DMS 273 treated with DMSO at 0.1 percent for 48 hours (cell line): ENCODE measurements at places on chromosomes 3 and 15.

DNA sequence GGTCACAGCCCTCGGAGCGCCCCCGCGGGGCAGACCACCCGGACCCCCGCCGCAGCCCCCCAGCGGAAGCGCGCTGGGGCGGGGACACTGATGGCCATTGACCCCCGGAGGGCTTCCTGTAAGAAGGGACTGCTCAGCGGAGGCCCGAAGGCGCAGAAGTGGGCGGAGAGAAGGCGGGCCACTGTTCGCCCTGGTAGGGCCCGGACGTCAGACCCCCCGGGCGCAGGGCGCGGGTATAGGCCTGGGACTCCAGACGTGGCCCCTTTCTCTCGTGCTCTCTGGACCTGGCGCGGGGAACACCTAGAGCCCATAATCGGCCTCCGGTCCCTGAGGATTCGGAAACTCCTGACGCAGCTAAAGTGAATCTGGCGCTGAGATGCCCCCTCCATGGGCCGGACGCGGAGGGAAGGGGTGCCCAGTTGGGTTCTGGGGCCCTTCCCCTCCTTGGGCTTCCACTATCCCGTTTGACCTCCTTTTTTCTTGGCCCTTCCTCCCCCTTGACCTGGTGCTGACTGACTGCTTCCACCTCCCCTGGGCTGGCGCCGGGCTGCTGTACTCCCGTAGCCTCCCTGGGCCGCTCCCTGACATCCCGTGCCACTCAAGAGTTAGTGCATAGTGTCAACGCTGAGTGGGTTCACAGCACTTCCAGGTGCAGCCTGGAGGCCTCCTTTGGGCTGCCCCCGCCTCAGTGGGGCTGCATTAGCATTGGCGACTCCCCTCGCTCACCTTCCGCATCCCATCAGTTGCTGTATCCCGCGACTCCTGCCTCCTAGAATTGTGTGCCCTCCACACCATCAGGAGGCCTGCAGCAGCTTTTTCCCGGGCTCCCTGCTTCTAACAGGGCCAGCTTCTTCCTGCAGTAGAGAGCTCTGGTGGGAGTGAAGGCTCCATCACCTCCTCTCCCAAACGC lies 694 bp downstream of the ABTB1 start:
- no peak for DNase-seq

DNA sequence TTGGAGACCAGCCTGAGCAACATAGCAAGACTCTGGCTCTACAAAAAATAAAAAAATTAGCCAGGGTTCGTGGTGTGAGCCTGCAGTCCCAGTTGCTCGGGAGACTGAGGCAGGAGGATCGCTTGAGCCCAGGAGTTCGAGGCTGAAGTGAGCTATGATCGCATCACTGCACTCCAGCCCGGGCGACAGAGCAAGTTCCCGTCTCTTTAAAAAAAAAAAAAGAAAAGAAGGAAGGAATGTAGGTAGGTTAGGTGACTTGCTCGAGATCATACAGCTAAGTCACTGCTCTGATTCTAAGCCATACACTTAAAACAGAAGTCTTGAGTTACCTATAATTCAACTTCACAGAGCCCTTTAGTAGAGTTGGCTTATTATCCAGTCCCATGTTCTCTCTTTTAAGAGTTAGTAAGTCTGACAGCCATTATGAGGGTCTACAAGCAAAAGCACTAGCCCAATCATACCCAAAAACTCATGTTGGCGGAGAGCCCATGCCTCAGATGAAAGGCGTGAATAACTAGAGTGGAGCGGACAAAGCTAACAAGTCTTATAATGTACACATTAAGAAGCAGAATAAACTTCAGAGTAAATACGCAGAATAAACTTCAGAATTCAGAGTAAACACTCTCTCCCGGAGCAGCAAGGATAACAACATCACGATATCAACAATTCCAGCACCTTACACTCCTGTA lies 768 bp downstream of the AAGAB start:
- DNase-seq, result no peak

- DNase-seq, result no peak
These were observed 35.4 kb upstream of the ESYT3 start for GRCh38 chr3:138398791-138399575.

DNA sequence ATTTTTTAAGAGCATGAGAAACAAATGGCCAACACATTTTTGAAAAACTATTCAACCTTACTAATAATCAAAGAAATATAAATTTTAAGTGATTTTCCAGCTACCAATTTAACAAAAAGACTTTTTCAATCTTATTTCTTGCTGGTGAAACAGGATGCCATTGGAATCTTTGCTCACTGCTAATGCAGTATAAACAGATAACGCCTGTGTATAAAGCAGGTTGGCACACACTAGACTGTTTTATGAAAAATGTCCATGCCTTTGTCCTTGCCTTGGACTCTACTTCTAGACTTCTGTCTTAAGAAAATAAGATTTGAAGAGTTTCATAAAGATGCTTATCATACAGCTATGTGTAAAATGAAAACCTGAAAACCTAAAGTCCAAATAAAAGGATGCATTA lies 5.0 kb upstream of the VGLL4 start:
- no peak for DNase-seq

DNA sequence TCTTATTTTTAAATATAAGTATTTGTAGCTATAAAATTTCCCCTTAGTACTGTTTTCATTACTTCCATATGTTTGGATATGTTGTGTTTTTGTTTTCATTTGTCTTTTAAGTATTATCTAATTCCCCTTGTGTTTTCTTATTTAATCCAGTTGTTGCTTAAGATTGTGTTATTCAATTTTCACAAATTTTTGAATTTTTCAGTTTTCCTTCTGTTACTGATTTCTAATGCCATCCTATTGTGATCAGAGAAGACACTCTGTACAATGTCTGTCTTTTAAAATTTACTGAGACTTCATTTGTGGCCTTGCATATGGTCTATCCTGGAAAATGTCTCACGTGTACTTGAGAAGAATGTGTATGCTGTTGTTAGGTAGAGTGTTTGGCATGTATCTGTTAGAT lies 795.6 kb upstream of the CFAP20DC start:
- DNase-seq, result no peak

GRCh38 chr15:75577401-75578172 lies 1.5 kb downstream of the PTPN9 start:
- no peak for DNase-seq
